Progenitor cell of endocrine pancreas (in vitro differentiated cells): ENCODE measurements at places on chromosomes 16 and 17.

DNA sequence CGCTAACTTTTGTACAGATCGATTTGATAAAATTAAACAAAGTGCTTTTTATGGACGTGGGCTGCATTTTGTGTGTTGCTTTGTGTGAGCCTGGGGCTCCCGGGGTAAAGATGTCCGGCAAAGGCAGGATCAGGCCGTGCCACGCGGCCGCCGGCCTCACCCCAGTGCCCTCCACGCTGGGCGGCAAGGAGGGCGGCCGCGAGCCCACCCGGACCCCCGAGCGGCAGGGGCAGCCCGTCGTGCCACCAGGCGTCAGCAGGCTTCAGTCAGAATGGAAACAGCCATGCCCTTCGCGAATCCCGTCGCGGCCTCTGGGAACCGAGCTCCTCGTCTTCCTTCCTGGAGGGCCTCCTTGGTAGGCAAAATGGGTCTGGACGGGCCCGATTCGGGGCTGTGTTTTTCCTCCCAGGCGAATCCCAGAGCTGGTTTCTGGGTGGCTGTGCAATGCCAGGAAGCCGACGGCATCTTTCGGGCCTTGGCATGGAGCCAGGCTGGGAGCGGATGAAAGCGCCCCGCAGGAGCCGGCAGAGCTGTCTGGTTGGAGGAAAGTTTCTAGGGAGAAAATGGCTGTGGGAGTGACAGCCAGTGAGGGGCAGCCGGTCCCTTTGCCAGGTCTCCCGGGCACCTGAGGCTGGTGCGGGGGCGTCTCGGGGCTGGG lies 5.5 kb downstream of the SOX8 start:
- peaks cover 25% of the 10 kb centered on the region for H3K27me3 ChIP-seq
- peaks cover 2% of the 10 kb centered on the region for H3K36me3 ChIP-seq
- peak overlapping the region; percentile 56 for H3K27ac ChIP-seq

DNA sequence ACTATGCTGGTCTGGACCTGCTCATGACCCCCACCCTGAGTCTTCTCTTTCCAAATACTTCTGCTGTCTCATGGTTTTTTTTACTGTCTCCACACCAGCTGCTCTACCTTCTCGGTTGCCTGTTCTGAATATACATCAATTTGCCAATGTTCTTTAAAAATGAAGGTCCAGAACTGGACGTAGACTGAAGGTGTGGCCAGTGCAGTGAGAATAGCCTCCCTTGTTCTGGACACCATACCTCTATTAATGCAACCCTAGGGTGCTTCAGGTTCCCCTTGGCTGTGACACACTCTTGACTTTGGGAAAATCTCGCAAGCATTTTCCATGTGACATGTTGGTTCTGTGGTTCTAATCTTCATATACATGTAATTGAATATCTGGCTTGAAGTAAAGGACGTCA lies 15.3 kb upstream of the IL21R start:
- H3K4me3 ChIP-seq = no peak overlapping the region
- H3K36me3 ChIP-seq = peaks cover 2% of the 10 kb centered on the region
- peaks cover 13% of the 10 kb centered on the region for H3K27me3 ChIP-seq
- H3K4me1 ChIP-seq = no peaks in the 10 kb centered on the region

DNA sequence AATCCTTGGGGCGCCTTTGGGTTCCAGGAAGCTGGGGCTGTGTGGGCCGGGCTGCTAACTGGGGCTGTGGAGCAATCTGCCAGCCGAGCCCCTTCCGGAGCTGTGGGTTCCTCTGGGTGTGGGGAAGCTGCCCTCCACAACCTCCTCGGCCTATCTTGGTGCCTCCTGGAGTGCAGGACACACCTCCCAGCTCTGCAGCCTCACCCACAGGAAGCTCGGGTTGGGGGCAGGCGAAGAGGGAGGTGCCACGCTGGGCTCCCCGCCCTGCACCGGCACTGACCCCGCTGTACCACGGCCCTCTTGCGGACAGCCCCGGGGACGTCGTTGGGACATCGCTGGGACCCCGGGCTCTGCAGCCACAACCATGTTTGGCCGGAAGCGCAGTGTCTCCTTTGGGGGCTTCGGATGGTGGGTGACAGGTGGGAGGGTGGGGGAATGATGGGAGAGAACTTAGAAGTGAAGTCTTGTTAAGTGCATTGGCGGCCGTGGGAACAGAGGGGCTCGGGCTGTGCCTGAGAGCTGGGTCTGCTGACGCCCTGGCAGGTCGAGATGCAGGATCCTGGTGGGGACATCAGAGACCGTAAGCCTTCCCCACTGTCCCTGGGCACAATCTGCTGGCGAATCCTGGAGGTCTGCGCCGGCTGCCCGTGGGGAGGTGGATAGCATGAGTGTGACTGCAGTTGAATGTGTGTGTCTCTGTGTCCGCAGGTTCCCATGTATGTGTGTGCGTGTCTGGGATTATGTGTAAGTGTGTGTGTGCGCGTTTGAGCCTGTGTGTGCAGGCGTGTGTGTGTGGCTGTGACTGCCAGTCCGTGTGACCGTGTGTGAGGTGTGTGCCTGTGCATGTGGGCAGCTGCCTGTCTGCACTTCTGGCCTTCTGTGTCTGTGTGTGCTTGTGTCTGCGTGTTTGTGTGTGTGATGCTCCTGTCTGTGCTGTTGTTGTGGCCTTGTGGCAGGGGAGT lies at the start of gene RAP1GAP2:
TSS of gene RAP1GAP2 (plus strand) at position 275 of the 962 bp plus-strand sequence. CDS start at position 365, 90 bp downstream.
- H3K4me3 ChIP-seq = no peak within 1 kb of the TSS
- no peaks in the 10 kb centered on the region for H3K4me1 ChIP-seq
- DNase-seq = no peak
- no peak within 1 kb of the TSS for H3K27ac ChIP-seq
- H3K36me3 ChIP-seq = no peaks in the 10 kb centered on the region
- peaks cover 12% of the 10 kb centered on the region for H3K27me3 ChIP-seq

GRCh38 chr17:28295677-28296578 lies 23.1 kb upstream of the TMEM97 start:
- no peak overlapping the region for H3K27ac ChIP-seq
- no peak overlapping the region for H3K4me3 ChIP-seq
- no peaks in the 10 kb centered on the region for H3K36me3 ChIP-seq
- H3K4me1 ChIP-seq = peaks cover 9% of the 10 kb centered on the region
- no peak for DNase-seq

DNA sequence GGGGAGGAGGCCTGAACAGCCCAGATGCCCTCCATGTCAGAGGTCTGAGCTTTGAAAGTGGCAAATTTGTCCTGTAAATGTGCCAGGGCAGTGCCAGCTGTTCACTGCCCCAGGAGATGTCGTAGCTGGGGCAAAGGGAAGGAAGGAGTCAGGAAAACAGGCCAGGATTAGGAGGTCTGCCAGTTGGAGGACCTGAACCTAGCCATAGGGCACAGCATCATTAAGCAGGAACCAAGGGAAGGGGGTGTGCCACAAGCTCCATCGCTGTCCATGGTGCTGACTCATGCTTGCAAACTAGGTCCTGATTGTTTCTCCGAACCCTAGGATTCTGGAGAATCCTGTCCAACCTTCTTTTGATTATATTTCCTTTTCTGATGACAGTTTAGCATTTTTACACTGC lies 124.2 kb downstream of the TMEM132E start:
- H3K36me3 ChIP-seq = no peaks in the 10 kb centered on the region
- no peak overlapping the region for H3K4me3 ChIP-seq
- H3K4me1 ChIP-seq = no peaks in the 10 kb centered on the region
- H3K27ac ChIP-seq = no peak overlapping the region
- peak; percentile 72 for DNase-seq

DNA sequence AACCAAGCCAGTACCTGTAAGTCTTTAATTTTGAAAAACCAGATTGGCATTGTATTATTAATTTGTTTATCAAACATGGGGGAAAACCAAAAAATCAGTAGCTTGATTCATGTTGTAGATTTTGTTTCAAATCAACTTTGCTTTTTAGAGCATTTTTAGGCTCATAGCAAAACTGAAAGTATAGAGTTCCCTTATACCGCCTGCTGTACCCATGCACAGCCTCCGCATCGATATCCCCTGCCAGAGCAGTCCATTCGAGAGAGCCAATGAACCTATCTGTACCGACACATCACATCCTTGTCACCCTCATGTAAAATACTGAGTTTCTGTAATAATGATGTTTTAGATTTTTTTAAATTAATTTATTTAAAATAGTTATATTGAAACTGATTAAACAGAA lies 16.2 kb upstream of the MRC2 start:
- no peaks in the 10 kb centered on the region for H3K27me3 ChIP-seq
- no peak overlapping the region for H3K27ac ChIP-seq
- DNase-seq = no peak
- no peaks in the 10 kb centered on the region for H3K4me1 ChIP-seq
- no peak overlapping the region for H3K4me3 ChIP-seq

DNA sequence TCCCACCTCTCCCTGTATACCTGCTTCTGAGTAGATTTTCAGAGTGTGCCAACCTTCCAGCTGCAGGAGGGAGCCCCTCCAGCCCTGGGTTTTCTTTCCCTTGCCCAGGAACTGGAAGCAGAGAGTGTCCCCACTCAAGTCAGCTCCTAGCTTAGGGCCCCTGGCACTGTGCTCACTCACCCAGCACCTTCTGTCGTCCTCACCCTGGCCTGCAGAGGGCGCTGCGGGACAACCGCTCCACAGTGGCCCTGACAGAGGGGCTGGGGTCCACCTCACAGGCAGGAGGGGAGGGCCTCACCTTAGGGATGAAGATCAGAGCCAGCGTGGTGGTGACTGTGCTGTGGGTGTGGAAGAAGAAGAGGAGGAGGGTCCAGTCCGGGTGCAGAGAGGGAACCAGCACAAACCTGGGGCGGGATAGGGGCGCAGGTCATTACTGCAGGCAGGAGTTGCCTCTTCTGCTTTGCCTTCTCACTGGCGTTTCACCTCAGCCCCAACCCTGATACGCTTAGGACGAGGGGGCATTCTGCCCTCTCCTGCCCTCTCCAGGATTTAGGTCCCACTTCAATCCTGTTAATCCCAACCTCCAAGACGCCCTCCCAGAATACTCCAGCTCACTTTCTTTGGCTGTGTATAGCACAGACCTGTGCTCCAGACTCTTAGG lies 10.0 kb downstream of the GPR179 start:
- H3K4me1 ChIP-seq = no peaks in the 10 kb centered on the region
- H3K27ac ChIP-seq = no peak overlapping the region
- peak; percentile 56 for DNase-seq
- H3K4me3 ChIP-seq = no peak overlapping the region
- peaks cover 32% of the 10 kb centered on the region for H3K27me3 ChIP-seq

DNA sequence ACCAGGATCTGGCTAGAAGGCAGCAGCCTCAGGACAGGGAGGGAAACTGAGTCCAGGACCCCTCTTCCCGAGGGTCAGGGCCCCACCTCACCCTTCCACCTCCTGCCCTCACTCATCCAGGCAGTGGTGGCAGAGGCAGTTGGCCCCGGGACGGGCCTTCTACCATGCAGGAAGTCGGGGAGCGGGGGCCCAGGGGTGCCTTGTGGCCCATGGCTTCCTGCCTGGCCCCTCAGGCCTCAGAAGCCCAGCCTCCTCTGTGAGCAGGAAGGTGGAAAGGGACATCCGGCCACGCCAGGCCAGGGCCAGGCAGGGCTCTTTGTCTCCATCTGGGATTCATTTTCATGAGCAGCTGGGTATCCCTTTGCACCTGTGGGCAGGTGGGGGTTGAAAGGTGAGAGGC lies 58.5 kb downstream of the BAHCC1 start:
- H3K4me3 ChIP-seq = no peak overlapping the region
- DNase-seq = no peak
- H3K27me3 ChIP-seq = no peaks in the 10 kb centered on the region
- peaks cover 3% of the 10 kb centered on the region for H3K36me3 ChIP-seq
- H3K4me1 ChIP-seq = no peaks in the 10 kb centered on the region
- H3K27ac ChIP-seq = no peak overlapping the region

GRCh38 chr17:10357768-10358167 lies 15.0 kb downstream of the MYH13 start:
- H3K4me1 ChIP-seq = no peaks in the 10 kb centered on the region
- DNase-seq = no peak
- no peak overlapping the region for H3K4me3 ChIP-seq
- peaks cover 22% of the 10 kb centered on the region for H3K27me3 ChIP-seq
